ELR (cell line): ENCODE measurements at places on chromosomes 6 and 20.

DNA sequence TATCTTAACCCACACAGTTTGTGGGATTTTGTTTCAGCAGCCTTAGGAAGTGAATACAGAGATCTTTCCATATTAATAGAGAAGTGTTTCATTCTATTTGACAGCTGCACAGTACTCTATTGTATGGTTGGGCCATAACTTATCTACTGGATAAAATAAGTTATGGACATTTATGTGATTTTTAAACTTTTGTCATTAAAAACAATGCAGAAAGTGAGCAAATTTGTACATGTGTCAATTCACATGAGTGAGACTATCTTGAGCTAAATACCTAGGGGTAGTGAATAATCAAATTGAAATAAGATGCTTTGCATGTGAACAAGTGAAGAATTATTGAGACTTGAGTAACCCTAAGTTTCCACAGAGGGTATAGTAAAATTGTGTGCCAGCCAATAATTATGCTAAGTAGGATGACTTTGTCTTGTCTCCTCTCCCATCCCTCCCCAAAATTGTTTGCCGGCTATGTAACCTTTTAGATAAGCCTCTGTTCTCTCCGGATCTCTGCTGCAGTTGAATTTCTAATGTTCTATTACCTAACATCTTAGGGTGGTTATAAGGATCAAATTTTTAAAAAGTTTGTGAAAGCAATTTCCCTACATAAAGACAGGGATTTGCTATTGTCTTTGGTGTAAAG lies 33.3 kb upstream of the TPBG start:
- no peak for DNase-seq

DNA sequence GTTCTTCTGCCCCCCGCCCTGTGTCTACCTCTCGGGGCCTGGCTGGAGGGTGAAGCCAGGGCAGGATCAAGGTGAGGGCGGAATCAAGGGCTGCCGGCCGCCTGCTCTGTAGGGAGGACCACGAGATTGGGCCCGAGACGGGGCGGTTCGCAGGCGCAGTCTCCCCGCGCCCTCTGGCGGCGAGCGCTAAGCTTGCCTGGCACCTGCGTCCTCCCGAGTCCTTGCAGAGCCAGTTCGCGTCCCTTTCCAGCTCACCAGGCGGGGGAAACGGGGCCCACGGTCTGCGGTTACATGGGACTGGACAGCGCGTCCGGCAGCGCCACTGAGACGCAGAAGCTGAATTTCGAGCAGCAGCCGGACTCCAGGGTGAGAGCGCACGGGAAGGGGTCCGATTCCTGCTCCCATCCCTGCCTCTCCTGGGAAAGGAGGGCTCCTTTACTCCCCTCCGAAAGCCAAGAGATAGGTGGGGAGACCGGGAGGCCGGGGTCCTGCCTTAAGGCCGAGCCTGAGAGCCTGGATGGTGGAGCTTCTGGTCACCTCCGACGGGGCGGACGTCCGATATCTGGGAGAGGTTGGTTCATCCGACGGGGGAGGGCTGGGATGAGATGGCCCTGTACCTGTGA lies 3.6 kb upstream of the MATN4 start:
- peak; percentile 78 for DNase-seq

GRCh38 chr20:40232756-40233155 lies 456.3 kb downstream of the MAFB start:
- DNase-seq = no peak

DNA sequence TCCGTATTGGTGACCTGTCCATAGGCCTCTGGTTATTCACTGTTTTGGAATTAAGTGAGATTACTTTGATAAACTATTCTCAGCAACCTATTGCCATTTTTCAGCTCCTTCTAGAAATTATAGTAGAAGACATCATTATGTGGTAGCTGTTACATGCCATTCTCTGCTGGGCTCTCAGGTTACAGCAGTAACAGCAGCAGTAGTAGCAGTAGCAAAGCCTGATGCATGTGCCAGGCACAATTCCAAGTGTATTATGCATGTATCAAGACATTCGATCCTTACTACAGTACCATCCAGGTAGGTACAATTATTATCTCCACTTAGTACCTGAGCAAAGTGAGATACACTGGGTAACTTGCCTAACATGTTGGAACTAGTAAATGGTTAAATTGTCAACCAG lies 74.3 kb downstream of the RPS12 start:
- no peak for DNase-seq

DNA sequence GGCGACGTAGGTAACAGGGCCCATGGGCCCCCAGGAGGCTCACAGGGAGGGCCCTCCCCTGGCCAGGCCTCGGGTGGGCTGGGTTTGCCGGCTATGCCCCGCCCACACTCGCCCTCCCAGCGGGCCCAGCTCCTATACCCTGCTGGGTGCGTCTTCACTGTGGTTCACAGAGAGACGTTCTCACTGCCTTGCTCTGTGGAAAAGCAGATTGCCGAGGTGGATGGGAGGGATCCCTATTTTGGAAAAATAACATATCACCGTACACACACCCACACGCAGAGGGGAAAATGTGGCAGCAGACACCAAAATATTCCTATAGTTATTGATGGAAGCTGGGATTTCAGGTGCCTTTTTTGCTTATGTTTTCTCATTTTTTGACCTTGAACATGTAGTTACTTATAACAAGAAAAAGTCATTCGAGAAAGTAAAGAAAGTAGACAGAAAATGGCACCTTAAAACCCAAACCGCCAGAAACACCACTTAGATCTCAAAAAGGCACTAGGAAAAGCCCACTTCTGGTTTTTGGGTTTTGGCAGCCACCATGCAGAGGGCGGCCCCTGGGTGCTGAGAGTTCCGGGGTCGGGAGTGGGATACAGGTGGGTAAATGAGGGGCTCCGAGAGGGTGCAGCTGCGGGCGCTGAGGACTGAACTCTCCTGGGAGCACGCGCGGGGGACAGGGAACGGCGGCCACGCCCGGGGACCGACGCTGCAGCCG lies 49.4 kb downstream of the TMEM242 start:
- no peak for DNase-seq

DNA sequence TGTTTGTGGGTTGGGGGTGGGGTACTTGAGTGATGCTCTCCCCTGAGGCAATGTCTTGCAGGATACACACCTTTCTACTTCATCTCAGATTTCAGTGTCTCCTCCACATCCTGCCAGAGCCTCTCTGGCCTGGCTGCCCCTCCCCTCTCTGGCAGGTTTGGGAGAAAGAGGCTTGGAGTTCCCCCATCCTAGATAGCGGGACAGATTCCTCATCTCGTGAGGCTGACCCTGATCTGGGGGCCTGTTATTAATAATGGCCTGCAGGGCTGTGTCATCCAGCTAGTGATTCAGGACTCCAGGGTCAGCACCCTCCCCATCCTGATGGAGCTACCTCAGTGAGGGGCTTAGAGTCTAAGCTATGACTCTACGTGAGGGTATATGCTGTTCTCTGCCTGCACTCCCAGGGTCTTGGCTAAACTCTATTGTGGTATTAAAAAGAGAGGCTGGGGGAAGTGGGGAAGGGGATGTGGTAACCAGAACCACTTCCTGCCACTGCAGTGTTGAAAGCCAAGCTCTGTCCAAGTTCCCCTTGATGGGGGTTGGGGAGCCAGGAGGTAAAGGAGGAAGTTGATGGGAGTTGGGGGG lies 3.7 kb upstream of the MMP9 start:
- DNase-seq = peak; percentile 39

DNA sequence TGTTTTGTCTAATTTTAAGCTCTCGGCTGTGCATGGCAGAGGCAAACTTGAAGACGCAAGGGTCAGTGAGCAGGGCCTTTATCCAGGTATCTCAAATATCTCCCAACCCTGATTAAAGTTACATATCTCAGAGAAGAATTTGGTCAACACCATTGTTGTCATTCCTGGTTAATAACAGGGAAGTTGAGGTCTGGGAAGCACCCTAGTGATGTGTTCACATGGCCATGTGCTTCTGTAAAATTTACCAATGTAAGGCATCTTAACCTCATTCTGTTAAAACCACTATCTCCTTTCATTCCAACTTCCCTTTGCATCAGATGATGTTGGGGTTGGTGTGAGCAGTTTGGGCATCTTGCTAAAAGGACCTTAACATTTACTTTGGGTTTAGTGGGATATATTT lies 4.0 kb upstream of the FAM110A start:
- peak; percentile 19 for DNase-seq
